Glutamatergic neuron (in vitro differentiated cells): ENCODE measurements at places on chromosomes 11 and 22.

DNA sequence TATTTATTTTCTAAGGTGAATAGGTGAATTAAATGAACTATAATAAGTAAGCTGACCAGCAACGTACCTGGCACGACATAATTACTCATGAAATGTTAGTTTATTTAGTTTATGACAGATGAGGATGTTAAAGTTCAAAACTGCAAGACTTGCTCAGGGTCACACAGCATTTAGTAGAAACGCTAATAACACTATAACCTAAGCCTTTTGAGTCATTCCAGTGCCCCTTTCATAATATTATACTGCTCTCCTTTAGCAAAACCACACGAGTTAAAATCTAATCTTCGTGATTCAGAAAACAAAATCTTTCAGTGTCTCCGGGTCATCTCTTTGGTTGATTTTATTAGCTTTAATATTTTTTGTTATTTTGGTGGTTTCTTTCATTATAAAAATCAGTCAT lies 39.6 kb downstream of the BTBD10 start:
- DNase-seq: no peak

- DNase-seq: peak; percentile 77
These were observed 29.6 kb downstream of the RTN4R start for GRCh38 chr22:20238536-20238900.

GRCh38 chr11:65184146-65184545 lies 2.4 kb downstream of the CAPN1 start:
- peak; percentile 36 for DNase-seq

DNA sequence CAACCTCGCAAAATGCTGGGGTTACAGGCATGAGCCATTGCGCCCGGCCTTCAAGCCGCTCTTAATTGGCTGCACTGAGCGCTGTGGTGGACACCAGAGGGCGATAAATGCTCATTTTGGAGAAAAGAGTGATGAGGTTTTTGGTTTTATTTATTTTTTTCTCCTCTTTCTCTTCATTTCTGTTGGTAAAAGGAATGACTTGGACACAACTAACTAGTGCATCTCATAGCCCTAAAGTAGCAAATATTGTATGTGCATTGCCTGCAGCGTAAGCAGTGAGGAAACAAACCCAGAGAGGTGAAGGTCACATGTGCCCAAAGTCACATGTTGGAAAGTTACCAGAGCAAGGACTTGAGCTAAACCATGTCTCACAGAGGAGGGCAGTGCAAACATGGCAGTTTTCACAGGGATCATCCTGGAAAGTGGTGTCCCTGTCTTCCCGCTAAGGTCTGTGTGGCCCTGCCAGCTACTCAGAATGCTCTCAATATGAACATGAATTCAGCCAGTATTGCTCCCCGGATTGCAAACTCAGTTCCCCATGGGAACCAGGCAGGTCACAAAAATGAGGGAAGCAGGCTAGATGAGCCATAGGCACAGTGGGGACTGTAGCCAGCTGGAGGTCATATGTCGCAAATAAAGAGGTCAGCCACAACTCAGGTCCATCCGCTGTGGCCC lies 8.6 kb upstream of the CD82 start:
- DNase-seq: peak; percentile 72

- DNase-seq: no peak
These were observed 115.0 kb downstream of the CACNA1I start for GRCh38 chr22:39685336-39686177.

- no peak for DNase-seq
These were observed 33.8 kb upstream of the WNT11 start for GRCh38 chr11:76240161-76240540.

- DNase-seq: no peak
These were observed 25.3 kb downstream of the ANO1 start for GRCh38 chr11:70103256-70103975.

DNA sequence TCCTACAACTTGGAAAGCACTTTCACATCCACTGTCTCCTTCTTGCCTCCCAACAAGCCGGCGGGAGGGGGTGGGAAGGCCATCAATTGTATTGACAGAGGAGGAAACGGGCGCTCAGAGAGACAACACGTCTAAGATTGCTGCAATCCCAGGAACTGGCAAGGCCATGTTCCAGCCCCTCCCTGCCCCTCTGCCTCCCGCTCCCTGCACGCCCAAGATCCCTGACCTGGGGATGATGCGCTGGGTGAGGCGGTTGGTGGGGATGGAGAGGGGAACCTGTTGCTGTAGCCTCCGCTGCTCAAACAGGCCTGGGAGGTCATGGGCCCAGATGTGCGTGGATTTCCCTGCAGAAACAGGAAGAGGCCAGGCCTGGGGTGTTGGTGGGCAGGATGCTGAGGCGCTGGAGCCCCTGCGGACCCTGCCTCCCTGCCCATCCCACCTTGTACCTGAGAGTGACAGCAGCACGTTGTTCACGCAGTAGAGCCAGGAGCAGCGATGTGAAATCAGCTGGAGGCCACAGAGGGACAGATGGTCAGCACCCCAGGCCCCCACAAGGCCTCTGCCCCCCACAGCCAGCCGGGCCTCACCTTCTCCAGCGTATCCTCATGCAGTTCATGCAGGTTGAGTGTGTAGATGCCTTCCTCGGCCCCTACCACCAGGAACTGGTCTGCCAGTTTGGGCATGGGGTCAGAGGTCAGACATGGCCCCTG lies 6.8 kb downstream of the MAP4K2 start:
- DNase-seq: no peak

GRCh38 chr11:92739491-92739890 lies 230.0 kb upstream of the MTNR1B start:
- no peak for DNase-seq

DNA sequence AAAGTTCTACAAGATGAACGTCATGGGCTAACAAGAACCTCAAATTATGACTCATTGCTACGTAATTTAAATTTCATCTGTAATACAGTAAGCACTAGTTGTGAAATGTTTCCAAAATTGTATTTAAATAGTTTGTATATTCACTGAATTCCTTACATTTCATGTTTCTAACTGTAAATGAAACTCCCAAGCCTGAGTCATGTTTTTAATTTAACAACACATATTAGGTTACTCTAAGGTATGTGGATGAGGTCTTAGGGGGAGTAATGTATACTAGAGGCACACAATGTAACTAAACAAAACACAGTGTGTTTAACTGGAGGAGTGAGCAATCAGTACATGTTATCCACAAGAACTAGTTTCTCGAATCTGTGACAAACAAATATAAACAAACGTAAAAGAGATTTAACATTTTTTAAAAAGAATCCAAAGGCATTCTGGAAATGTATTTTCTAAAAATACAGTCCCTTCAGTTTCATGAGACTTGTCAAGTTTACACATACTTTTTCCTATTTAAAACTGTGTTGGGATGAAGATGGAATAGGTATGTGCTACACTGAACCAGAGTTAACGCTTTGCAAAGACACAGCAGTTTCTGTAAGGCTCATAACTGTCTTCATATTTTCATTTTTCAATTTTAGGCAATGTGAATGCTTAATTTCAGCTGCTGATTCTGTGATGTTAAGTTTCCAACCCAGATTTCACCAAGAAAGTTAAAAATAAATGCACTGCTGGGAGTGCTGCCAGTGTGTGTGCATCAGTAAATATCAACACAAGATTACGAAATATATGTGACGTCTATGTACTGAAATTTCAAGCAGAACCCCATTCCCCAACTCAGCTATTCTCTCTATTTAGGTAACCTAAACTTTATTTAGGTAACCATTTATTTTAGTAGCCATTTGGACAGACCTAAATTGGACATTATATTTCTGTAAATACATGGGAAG lies 52.6 kb downstream of the PITPNB start:
- DNase-seq: no peak

GRCh38 chr11:64457416-64458010 lies 98.6 kb downstream of the RPS6KA4 start:
- no peak for DNase-seq
